ENCODE measurements at places on chromosomes 4 and X. TPM values are rescaled to one million over a fixed set of nuclear protein-coding genes. Genes with fewer than 3 reads are reported as not detected.
A peak's percentile ranks its signal among the peaks of the same experiment; 100 is the strongest.

DNA sequence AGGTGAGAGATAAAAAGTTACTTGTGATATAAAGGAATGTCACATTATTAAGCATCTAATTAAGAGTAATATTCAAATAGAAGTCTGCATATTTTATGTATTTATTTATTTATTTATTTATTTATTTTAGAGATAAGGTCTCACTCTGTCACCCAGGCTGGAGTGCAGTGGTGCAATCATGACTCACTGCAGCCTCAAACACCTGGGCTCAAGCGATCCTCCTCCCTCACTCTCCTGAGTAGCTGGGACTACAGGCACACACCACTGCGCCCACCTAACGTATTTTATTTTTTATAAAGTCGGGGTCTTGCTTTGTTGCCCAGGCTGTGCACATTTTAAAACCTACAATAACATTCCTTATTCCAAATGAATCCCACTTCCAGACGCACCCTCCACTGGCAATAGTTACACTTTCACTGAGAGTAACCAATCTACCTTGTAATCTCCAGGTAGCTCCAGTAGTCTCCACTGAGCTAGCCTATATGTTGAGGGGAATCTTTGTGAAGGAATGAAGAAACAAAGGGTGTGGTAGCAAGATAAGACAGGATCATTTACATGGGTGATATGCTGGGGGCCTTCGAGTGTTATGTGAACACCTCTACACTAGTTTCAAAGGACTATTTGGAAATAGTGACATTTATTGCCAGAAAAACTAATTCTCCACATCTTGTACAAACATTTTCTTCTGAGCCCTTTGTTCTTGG lies 11.9 kb downstream of the SH3D19 start:
- no peak for DNase-seq

DNA sequence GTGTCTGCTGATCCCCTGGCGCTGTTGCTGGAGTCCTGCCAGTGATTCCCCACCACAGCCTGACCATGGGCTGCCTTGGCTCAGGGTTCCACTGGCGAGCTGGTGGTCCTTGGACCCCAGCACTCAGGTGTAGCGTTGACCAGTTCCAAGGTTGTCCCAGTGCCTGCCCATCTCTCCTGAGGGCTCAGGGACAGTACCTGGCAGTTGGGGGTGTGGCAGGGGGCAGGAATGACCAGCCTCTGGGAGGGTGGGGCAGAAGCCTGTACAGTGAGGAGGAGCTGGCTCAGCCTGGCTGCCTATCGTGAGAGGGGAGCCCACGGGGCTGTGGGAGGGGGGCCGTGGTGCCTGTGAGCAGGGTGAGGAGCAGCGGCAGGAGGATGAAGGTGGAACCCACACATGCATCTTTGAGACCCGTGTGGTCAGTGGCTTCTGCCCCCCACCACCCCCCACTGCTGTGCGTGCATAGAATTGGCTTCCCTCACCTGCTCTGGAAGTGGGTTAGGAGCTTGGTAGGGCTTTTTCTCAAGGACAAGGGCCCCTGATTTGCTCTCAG lies 12.6 kb upstream of the MSANTD1 start:
- DNase-seq, result no peak

DNA sequence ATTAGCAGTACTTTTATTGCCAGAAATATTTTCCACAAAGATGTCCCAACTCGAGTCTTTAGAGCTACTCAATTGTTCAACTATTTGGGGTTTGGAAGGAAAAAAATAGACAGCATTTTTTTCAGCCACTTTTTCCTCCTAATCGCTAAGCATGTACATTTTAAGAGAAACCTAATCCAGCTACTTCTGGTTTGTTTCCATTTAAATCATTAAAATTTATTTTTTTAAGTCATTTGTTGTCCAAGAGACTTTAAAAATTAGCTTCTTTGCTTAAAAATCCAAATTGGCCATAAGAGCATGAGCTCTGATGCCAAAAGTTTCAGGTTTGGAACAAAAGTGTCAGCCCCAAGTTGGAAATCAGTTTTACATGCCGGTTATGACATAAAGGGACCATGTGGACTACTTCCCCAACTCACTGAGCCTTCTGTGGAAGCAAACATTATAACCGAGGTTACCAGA lies 186.3 kb upstream of the INTU start:
- DNase-seq, result peak; percentile 2

- DNase-seq, result no peak
These were observed 53.3 kb upstream of the SLC10A4 start for GRCh38 chr4:48429709-48430474.

- DNase-seq, result no peak
These were observed 1902.6 kb upstream of the AGA start for GRCh38 chr4:179344861-179345260.

DNA sequence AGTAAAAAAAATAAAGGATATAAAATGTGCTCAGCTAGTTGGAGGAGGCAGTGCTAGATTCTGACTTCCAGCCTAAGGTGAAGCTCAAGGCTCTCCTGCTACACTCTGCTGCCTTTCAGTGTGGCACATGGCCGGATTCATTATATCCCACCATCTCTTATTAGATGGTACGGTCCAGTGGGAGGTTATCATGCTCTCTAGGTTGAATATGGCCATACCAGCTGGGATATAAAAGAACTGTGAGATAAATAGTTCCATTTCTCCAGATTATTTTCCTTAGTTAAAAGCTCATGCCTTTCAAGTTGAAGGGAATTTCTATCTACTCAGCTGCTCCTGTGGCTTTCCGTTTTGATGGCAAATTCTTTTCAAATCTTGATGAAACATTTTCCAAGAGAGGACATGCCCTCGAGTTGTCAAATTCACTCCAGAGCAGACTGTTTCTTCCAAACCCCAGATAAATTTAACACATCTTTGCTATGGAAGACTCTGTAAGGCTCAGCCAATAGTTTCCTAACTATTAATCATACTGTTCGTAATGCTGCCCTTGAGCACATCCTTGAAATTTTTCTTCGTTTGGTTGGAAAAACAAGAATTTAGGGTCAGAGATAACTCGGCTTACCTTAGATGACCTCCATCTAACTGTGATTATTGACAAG lies 2.2 kb upstream of the MGARP start:
- peak; percentile 51 for DNase-seq

DNA sequence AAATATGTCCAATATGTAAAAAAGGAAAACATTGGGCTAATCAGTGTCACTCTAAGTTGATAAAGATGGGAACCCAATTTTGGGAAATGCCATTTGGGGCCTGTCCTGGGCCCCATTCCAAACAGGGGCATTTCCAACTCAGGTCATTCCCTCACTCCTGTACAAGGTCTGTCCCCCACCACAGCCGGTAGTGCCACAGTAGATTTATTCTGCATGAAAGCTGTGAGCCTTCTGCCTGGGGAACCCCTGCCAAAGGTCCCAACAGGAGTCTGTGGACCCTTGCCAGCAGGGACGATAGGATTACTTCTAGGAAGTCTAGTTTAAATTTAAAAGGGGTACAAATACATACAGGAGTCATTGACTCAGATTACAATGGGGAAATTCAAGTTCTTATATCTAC lies 317.6 kb upstream of the GNPDA2 start:
- DNase-seq, result no peak

DNA sequence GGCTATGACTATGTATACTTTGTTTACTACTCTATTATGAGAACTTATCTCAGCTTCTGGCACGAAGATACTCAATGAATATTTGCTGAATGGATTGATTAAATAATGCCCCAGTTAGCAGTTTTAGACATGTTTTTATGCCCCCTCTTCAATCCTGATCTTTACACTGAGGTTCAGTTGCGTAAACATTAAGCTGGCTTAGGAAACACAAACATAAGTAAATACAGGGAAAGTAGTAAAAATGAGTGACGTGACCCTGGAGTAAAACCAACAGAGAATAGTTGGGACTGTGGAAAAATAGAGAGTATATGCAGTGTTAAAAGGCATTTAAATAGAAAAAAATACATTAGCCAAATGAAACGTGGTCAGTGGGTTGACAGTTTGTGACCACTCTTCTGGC lies 387.0 kb upstream of the ACTRT1 start:
- DNase-seq, result no peak

- DNase-seq, result peak; percentile 57
These were observed 2.0 kb downstream of the TMEM255A start for GRCh38 chrX:120308959-120309872.

DNA sequence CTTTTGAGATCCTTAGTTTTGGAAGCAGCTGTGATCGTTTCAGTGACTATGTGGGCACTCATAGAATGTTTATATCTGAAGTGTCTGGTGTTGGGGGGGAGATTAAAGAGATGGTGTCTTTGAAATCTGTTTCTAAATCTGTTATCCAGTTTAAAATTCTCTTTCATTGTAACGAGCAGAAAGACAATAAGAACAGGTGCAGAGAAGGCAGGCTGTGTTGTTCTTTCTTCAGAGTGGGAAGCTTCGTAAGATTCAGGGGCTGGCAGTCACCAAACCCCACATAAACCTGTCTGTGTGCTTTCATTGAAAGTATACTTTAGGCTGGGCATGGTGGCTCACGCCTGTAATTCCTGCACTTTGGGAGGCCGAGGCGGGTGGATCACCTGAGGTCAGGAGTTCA lies 16.3 kb upstream of the DHRSX start:
- DNase-seq, result no peak

MAGEC1 gene
- not detected for total RNA-seq

HEPH gene
- 137 TPM for total RNA-seq

FAAH2 gene
- total RNA-seq, result 4.4 TPM

LAS1L gene
- total RNA-seq, result 24.3 TPM

SUV39H1 gene
- 8.1 TPM for total RNA-seq

SYAP1 gene
- total RNA-seq, result 26.7 TPM

Data from cardiac muscle cell (in vitro differentiated cells and primary cell).